ENCODE measurements at places on chromosomes 6 and 20. TPM values are rescaled to one million over a fixed set of nuclear protein-coding genes. Genes with fewer than 3 reads are reported as not detected.
A peak's percentile ranks its signal among the peaks of the same experiment; 100 is the strongest.

DNA sequence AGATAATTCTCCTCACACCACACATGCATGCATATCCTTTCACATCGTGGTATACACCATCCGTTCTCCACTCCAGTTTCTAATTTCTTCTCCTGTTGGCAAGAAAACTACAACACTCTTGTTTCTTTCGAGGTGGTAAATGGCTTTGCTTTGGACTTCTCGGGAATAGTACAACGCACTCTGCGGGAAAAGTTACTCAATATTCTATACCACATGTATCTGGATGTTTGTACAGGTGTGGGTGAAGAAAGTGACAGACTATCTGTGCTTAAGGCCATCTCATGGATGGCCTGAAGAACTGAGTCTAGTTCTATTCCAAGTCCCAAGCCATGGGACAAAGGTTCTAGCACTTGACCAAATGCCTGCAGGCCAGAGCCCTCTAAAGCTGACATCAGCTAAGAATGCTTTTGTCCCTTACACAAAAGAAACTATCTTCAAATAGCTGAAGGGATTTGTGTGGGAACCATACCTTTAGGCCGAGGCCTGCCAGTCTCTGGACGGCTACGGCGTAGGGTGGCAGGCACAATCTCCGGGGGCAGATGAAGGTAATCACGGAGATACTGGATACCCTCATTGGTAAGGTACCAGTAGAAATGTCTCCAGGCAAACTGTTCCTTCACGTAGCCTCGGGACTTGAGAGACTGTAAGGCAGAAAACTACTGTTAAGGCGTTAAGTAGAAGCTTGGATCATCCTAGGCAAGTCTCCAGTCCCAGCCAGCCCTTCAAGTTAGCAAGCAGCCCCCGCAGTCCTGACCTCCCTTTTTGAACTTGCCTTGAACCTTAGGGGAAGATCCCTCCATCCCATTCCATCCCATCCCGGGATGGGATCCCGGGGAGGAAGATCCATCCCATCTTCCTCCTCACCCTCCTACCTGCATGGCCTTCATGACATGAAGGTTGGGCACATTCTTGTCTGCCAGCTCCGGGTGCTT lies 1.4 kb downstream of the RPS10 start:
- H3K36me3 ChIP-seq: peaks cover 73% of the 10 kb centered on the region
- peaks cover 8% of the 10 kb centered on the region for H3K27me3 ChIP-seq
- H3K4me3 ChIP-seq: peak overlapping the region; percentile 100
- H3K27ac ChIP-seq: peak overlapping the region; percentile 100

GRCh38 chr6:115729036-115729435 lies 331.7 kb downstream of the FRK start:
- no peaks in the 10 kb centered on the region for H3K36me3 ChIP-seq
- H3K27me3 ChIP-seq: no peaks in the 10 kb centered on the region
- no peak for DNase-seq
- no peak overlapping the region for H3K4me3 ChIP-seq
- no peaks in the 10 kb centered on the region for H3K4me1 ChIP-seq

GRCh38 chr20:57723816-57724215 lies 14.0 kb upstream of the PMEPA1 start:
- H3K4me1 ChIP-seq: peaks cover 17% of the 10 kb centered on the region
- peaks cover 23% of the 10 kb centered on the region for H3K36me3 ChIP-seq
- no peak overlapping the region for H3K4me3 ChIP-seq
- H3K27ac ChIP-seq: no peak overlapping the region

- H3K4me1 ChIP-seq: no peaks in the 10 kb centered on the region
- H3K36me3 ChIP-seq: no peaks in the 10 kb centered on the region
- no peaks in the 10 kb centered on the region for H3K27me3 ChIP-seq
- DNase-seq: no peak
- no peak overlapping the region for H3K27ac ChIP-seq
These were observed 200.3 kb downstream of the EPM2A start for GRCh38 chr6:145534989-145535388.

DNA sequence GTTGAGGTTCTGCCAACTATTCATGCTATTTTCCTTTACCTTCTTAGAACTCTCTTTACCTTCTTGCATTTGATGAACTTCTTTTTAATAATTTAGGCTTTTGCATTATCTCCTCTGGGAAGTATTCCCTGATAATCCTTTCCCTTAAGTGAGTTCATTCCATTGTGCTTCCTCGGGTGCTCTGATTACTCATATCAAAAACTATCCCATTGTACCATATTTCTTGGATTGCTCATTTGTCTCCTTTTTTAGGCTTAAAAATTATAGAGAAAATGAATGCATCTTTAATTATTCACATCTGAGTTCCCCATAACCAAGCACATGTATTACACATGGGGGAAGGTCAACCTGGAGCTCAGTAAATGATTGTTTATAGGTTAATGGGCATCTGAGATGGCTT lies 2.5 kb downstream of the CALHM4 start:
- H3K36me3 ChIP-seq: no peaks in the 10 kb centered on the region
- H3K4me1 ChIP-seq: peaks cover 17% of the 10 kb centered on the region
- H3K4me3 ChIP-seq: no peak overlapping the region
- H3K27me3 ChIP-seq: no peaks in the 10 kb centered on the region
- H3K27ac ChIP-seq: no peak overlapping the region
- DNase-seq: no peak

- H3K36me3 ChIP-seq: no peaks in the 10 kb centered on the region
- no peak overlapping the region for H3K4me3 ChIP-seq
- no peaks in the 10 kb centered on the region for H3K27me3 ChIP-seq
- no peak overlapping the region for H3K27ac ChIP-seq
These were observed 139.9 kb downstream of the KCNQ5 start for GRCh38 chr6:72761761-72762160.

GRCh38 chr6:166650047-166650446 lies 23.0 kb upstream of the RPS6KA2 start:
- H3K4me1 ChIP-seq: no peaks in the 10 kb centered on the region
- no peaks in the 10 kb centered on the region for H3K27me3 ChIP-seq
- no peak for DNase-seq
- H3K4me3 ChIP-seq: no peak overlapping the region
- H3K36me3 ChIP-seq: no peaks in the 10 kb centered on the region

The GHRH gene
- not detected for total RNA-seq

The STMND1 gene
- 0.68 TPM for total RNA-seq

The OPRL1 gene
- total RNA-seq: 0.33 TPM

The PRIM2 gene
- total RNA-seq: 31.8 TPM

The RBPJL gene
- total RNA-seq: not detected

Measured in Calu3 (cell line).